ENCODE measurements at places on chromosomes 2 and 18.

- no peak for DNase-seq
Observed at GRCh38 chr2:18741895-18742732, 152.7 kb upstream of the NT5C1B start.

DNA sequence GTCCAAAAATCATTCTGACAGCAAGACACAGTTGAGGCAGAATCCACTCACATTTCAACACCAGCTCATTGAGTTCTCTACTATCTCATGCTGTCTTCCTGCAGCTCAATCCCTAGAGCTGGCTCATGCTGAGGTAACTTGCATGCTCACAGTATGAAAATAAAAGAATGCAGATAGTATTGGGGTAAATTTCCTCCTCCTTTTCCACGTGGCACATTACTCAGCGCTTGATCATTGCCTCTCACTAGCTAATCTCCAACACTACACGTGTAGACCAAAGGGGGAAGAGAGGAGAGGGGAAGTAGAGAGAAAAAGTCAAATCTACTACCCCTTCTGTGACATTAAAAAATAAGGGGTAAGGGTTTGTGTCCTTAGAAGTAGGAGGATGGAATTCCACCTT, 300.6 kb downstream of the AFF3 start:
- DNase-seq, result no peak

GRCh38 chr18:2568129-2568528, 3.2 kb downstream of the METTL4 start:
- DNase-seq, result no peak

DNA sequence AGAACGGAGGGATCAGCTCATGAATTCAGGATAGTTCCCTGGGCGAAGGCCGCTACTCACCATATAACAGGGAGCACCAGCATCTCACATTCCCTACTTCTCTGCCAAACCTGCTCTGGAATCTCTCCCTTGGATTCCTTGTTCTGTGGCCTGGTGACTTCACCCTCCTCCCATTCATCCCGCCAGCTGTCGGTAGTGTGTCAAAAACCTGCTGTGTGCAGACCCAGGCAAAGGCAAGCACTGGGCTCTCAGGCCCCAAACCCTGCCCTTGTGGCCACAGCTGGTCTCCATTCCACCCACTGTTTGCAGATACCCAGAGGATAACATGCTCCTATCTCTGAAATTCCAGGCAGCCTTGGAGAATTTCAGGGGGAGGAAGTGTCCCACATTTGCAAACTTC, 151.6 kb downstream of the CAPN13 start:
- no peak for DNase-seq

DNA sequence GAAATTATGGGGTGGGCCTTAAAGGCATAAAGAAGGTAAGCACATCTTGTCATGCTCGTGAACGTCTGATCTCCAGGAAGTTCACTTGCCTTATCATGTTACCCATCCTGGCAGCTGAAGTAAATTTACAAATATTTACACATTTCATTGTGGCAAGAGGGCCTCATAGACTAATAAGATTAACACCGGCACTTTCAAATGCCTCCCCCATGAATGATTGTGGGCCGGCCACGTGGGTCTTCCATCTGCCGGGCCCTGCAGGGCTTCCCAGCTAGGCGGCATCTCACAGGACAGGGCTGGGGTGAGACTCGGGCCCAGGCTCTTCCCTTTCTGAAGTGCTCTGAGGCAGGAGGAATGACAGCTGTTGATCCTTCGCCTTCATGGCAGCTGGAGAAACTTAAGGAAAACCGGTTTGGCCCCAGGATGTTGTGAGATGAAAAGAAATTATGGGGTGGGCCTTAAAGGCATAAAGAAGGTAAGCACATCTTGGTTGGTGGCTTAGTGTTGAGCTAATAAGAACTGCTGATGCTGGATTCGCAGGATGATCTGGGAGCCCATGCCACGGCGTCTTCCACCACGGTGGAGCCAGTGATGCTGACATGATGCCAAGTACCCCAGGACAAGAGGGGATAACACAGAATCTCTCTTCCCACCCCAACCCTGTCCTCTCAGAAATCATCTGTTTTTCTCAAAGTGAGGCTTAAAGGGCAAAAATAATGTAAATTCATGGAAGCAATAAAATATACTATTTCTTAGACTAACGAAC, 176.3 kb downstream of the SEPTIN10 start:
- DNase-seq, result no peak

DNA sequence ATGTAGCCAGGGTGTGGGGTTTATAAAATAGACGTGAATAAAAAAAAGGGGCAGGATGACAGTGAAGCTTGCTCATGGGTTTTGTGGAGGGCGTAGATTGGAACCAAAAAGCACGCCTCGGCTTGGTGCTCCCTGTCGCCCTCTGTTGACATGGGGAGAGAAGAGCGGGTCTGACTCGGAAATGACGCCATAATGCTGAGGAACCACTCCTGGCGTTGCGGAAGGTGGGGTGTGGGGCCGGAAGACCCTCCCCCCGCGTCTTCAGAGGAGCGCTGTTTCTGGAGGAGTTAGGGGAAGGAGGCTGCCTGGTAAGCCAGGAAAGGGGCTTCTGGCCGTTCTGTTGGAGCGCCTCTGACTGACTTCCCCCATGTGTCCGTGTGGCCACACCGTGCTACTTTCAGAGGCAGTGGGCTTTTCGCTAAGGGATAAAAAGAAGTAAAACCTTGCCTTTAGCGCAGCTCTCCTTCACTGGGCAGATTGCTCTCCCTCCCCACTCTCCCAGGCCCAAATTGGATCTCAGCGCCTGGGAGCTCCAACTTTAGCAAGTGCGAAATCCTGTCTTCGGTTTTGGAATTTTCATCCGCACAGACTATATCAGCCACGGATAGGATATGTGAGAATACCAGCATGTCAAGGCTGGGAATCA, 42.8 kb downstream of the PLEKHA3 start:
- DNase-seq, result peak; percentile 61

DNA sequence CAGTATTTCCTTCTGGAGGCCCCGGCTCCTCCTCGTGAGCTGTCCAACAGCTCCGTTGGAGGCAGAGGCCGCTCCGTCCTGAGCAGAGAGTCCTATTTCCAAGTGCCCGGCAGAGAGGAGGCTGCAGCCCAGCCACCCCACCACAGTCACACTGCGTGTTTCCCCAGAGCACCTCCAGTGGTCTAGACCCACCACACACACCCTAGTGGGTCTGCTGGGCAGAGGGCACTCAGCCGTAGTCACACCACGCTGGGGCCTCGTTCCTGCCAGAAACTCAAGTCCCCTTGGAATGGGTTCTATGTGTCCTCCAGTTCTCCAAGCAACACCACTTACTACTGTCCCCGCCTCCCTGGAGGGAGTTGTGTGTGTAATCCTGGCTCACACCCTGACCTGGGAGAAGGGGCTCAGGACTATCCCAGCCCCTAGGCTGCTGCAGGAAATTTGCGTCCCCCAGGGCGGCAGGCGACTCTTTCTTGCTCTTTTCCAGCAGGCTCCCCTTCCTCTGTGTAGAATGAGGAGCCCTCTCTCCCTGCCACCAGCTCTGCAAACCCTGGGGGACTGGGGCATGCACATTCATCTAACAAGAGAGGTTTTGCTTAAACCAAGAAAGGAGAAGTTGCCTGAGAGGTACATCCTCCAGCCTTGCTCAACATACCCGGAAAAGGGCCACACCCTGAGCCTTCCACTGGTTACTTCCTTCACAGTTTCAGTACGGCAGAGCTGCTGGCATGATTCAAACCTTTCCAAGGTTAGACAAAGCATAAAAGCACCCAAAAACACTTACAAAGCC, 114.1 kb downstream of the NDUFA10 start:
- no peak for DNase-seq

DNA sequence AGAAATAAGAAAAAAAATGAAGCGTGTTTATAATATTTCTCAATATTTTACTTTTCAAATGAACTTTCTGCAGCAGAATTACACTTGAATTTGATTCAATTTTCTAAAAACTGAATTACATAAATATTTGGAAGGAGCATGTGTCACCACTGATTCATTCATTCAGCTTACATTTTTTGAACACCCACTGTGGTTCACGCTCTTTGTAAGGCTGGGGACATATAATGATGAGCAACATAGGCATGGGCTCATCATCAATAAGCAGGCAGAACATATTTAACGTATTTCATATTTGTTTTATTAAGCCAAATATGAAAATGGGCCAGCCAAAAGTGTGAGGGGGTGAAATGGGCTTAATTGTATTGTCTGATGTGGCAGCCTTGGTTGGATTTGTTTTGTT, 209.1 kb downstream of the CTNNA2 start:
- no peak for DNase-seq

DNA sequence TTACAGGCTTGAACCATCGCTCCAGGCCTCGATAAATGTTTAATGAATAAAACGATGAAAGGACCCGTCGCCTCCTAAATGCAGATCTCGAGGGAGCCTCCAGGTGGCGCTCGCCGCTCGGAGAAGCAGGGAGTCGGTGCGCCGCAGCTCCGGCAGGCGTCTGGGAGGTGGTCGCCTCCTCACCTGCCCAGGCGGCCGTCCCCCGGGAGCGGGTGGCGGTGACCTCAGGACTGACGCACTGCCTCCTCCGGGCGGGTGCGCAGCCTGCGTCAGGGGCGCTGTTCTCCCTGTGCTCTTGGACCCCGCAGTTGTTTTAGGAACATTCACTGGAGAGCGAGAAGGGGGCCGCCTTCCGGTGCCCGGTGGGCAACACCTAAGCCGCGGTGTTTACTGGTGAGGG, 38.6 kb upstream of the POLE4 start:
- no peak for DNase-seq

GRCh38 chr2:51350100-51350499, 318.2 kb upstream of the NRXN1 start:
- DNase-seq, result no peak

DNA sequence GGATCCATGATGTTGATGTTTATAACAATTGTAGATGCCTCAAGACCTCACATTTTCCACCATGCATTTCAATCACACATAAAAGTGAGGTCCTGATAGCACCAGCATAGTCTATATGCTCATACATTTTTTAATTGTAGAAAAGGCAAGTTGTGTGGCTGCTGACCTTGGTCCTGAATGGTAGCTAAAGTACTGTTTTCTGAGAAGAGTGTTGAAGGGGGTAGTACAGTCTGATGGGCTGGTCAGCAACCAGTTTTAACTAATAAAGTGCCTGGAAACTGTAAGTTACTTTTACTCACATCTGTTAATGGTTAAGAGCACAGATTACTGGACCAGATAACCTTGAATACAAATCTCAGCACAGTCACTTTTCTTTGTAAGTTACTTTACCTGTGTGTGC, 15.9 kb downstream of the ZNF638 start:
- DNase-seq, result no peak

- no peak for DNase-seq
Observed at GRCh38 chr18:44799907-44800421, 119.3 kb downstream of the SETBP1 start.

DNA sequence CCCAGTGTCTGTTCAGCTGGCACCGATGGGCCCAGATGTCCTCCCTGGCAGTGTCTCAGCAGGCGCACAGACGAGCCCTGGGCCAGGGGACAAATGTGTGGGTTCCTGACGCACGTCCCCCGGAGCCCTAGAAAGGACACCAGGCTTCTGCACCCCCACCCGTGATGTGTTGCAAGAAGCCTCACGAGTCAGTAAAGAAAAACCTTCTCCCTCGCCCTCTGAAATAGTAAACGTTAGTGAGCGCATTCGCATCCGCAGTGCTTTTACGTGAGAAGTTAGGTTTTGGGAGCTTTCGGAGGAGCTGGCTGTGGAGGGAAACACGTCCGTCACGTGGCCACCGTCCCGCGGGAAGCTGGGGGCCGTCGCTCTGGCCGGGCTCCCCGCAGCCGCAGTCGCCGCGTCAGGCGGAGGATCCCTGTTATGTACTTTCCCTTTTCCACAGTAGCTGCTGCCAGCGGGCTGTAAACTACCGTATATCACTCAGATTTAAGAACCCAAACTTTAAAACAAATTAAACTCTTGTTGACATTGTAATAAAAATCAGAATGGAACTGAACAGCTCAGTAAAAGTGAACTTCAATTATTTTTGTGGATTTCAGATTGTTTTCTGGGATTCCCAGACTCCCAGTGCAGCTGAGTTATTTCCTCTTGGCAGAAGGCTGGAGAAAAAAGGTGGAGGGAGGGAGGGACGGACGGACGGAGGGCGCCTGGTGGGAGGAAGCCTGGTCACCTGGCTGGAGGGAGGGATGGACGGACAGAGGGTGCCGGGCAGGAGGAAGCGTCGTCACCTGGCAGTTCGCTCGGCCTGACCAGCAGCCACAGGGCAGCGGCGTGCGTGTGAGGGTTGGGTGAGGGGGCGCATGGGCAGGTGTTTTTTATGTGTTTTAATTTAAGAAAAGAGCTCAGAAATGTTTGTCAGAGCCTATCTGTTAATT, 112.1 kb downstream of the NFATC1 start:
- DNase-seq, result peak; percentile 64

DNA sequence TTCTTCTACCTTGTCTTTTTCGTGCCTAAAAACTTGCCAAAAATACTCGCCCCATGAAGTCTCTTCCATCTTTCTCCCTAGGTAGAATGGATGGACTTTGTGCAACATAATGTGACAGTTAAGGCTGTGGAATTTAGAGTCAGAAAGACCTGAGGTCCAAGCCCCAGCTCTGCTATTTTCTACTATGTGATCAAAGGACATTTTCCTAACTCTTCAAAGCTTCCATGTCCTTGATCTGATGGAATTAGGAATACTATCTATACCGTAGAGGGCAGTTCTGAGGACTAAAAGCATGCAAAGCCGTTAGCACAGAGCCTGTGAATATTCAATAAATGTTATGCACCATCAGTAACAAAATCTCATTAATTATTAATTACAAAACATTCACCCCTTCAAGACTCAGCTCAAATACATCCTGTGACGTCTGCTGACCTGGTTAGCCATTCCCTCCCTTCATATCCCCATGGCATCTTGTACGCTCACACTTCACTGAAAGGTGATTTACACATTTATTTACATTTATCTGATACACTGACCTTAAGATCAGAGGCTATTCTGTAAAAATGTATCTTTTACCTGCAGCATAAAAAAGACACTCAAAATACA, 15.1 kb downstream of the IWS1 start:
- no peak for DNase-seq

DNA sequence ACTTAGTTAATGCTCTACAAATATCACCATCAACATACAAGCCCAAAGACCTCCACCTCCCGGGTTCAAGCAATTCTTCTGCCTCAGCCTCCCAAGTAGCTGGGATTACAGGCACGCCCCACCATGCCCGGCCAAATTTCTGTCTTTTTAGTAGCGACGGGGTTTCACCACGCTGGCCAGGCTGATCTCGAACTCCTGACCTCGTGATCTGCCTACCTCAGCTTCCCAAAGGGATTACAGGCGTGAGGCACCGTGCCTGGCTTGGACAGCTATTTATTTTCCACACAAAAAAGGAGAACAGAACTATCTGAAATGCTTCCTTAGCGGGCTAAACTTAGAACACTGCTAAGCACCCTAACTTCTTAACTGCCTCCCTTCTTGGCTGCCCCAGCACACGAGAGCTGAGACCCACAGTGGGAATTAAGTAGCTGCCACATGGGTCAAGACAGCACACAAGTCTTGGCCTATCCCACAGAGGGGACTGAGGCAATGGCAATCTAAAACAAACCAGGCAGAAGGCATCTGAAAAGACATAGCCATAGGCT, 24.8 kb downstream of the CYTIP start:
- no peak for DNase-seq

GRCh38 chr18:48854780-48855179, 96.0 kb downstream of the SMAD7 start:
- DNase-seq, result no peak

Data from substantia nigra (tissue), 51 donors.